ENCODE measurements at places on chromosomes 7 and 10. TPM values are rescaled to one million over a fixed set of nuclear protein-coding genes. Genes with fewer than 3 reads are reported as not detected.

Gene ADAM22
- 5.9 TPM for polyA plus RNA-seq

Gene PKD2L1
- 0.48 TPM for polyA plus RNA-seq

Gene GALNT17
- 2.7 TPM for polyA plus RNA-seq

Gene SPDYE6
- polyA plus RNA-seq = 4.3 TPM

Gene LEP
- polyA plus RNA-seq = 0.01 TPM

Gene EN2
- polyA plus RNA-seq = not detected

GRCh38 chr10:22230158-22230833 lies 12.5 kb upstream of the EBLN1 start:
- DNase-seq = peak; percentile 12

GRCh38 chr7:54814401-54814800 lies 55.4 kb upstream of the SEC61G start:
- no peak for DNase-seq

DNA sequence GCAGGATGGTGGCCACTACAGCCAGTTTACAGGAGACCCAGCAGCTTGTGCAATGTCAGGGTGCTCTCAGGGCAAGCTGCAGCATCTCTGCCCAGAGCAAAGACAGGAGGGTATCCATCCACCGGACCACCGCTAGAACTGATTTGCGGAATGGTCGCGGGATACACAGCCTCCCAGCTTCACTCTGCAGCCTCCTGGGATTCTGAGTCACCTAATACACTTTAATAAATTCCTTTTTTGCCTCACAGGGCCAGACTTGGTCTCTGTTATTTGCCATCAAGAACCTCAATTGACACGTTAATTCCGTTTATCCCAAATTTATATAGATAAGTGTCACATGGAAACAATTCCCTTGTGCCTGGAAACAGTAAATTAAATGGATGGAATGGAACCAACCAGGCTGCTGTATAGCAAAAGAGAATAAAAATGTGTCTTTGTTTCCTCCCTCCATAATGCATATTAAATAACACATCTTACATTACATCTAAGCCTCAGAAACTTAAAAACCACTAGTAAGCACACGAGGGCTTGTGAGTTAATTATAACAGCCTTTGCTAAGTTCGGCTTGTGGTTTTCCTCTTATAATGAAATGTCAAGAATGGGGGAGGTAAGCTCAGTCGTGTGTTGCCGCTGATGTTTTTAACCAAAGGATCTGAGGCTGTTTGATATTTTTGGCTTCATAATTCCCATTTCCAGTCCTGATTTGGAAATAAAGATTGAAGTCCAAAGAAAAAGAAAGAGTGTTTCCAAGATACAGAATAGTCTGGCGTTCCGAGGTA lies 52.1 kb downstream of the ADRB1 start:
- DNase-seq = no peak

DNA sequence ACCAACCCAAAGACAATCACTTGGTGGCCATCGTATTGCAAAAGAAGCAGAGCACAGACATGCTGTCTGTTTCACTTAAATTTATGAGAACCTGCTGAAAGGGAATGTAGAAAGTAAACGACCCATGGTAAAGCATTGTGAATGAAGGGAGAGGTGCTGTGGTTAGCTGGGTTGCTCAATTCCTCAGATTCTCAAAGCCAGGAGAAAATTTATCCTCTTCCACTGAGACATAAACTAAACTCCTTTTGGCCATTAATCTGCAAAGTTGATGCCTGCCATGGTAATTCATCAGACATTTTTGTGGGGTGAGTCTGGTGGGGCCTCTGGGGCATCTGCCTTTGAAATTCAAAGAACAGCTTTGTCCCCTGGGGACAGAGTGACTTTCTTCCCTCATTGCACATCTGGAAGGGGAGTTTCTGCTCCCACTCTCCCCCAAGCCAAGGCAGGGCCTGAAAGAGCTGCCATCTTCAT lies 951.0 kb downstream of the LRMDA start:
- no peak for DNase-seq

DNA sequence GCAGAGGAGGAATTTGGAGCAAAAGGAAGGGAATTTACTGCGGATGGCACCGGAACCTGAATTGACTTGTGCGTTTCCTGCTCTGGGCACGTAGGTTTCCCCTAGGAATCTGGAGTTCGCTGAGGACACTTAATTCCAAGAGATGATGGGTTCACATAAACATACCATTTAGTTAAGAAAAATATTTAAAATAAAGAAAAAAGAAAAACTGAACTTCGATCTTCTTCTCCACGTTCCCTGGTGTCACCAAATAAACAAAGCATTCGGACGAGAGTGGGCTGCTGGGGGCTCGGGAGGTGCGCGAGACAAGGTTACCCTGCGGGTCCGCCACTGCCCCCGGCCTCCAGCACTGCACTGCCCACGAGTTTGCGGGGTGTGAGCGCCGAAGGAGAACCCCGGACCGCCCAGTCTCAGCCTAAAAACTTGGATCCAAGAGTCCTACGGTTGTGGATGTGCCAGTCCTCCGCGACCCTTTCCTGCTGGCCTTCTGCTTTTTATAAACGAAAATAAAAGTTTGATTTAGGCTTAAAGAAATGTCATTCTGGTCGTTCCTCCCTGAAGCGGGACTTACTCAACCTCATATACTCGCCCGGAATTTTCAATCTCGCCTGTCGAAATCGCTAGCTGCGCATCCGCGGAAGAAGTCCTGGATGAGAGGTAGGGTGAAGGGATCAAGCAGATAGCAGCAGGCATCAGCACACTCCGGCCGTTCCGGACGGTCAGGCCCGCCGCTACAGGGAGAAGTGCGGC lies 30.3 kb downstream of the SKIDA1 start:
- no peak for DNase-seq

DNA sequence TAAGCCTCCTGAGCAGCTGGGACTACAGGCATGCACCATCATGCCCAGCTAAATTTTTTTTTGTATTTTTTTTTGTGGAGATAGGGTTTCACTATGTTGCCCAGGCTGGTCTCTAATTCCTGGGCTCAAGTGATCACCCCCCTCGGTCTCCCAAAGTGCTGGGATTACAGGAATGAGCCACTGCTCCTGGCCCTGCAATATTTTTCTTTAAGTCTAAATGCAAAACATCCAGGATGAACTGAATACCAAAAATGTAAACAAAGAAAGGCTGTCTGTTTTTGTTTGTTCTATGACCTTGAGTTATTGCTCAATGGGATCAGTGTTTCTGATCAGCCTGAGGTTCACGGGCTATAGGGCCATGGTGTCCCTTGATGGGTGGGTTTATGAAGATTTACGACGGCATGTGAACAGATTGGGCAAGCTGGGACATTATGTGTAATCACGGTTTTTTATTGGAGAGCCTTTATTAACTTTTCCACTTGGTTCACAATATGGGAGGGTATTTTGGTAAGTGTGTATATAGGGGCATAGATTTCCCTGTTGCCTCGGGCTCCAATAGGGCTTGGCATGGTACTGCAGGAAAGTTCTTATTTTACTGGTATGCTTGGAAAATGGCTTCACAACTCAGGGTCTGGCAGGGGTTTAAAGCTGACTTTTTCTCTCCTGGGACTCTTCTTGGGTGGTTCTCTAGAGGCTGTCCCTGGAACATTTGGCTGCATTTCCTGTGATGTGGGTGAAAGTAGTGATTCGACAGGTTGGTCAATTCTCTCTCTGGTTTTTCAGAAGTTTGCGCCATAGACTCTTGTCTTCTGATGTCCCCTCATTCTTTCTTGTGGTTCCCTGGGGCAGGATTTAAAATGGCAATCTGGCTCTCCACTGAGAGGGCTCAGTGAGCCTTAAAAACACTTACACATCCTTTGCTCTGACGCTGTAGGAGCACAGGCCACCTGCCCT lies 41.6 kb downstream of the MRPS33 start:
- DNase-seq = no peak

All from large intestine (tissue), 12 donors.